ENCODE measurements at places on chromosomes 5 and 9.

DNA sequence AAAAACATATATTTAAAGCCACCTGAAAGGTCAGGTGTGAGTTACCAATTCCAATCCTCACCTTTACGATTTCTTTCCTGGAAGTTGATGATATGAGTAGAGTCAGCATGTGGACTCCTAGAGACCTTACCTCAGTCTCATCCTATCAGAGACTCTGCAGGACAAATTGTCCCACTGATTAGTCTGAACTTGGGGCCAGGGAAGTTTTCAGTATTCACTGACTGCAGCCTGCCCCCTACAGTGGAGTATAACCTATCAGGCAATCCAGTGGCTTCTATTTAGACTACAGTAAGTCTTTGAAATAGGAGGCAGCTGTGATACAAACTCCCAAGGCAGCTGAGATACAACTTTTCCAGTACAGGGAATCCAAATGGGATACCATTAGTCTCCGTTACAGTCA is 449.4 kb upstream of the CDH10 start:
- DNase-seq: no peak

- DNase-seq: peak; percentile 33
These were observed 31.0 kb upstream of the NR3C1 start for GRCh38 chr5:143434261-143435209.

DNA sequence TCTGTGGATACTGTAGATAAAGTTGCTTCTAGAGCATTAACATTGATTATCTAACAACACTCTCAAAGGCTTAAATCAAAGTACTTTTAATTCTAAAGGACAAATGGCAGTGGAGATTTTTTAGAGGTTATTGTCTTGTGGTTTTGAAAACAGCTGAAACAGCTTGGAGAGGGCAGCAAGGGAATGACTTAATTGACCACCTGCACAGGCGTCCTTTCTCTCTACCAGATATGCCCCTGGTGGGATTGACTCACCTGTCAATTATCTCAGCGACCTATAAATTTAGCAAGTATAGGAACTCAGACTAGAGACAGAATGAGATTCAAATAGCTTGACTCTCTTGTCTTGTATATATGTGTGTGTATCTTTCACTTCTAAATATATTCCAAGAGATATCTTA is 13.5 kb downstream of the ARL14EPL start:
- no peak for DNase-seq

DNA sequence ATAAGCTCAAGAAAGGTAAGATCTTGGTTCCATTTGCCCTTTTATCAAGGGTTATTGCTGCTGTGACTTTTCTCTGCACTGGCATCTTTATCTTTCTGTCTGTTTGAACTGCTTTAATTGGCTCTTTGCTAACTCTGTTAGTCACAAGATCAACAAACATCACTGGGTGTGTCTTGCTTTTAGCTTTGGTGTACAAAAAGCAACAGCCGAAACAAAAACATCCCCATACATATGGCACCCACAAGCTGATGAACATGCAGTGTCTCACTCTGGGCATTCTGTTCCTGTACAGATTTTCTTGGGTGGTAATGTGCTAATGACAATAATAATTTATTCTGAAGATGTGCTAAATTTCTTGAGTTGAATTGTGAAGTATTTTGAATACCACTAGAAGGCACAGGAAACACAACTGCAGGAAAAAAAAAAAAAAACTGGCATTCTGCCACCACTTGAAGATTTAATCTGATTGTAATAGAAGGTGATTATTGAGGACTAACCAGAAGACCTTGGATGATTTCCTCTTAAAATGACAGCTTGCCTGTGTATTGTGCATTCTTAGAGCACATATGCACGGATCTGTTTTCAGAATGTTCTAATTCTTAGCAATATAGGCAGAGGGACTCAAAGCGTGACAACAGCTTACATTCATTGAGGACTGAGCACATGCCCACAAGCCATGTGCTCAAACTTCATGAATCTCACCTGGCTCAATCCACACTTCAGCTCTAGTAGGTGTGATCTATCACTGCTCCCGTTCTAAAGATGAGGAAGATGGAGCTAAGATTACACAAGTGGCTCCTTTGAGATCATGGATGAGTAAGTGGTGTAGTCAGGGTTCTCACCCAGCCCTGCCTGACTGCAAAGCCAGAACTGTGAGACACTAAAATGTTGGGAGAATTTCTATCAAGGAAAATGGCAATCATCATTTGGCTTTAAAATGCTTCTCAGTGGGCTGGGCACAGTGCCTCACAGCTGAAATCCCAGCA is 96.4 kb downstream of the EBF1 start:
- DNase-seq: no peak

- DNase-seq: no peak
These were observed 377.6 kb downstream of the DNAH5 start for GRCh38 chr5:13566871-13567339.

GRCh38 chr9:70444904-70445303 is 30.4 kb upstream of the KLF9 start:
- DNase-seq: no peak

- no peak for DNase-seq
These were observed 4.8 kb downstream of the TPM2 start for GRCh38 chr9:35684921-35685320.

DNA sequence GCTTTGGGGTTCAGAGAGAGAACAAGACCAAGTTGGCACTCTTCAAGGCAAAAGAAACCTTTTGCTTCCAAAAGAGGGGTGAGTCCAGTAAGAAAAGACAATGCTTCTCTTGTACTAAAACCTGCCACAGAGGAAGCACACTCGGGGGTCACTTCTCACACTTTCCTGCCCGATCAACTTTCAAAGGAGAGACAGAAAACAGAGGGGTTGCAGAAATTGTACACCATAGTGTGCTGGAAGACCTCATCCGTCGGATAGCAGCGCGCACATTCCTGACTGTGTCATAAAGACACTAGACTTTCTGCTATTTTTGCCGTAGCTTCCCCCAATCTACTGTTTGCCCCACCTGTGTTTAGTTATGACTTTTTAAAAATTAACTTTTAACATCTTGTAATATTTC is 66.9 kb downstream of the OR2K2 start:
- DNase-seq: no peak

- no peak for DNase-seq
These were observed 145.9 kb downstream of the GABRB2 start for GRCh38 chr5:161400583-161400982.

DNA sequence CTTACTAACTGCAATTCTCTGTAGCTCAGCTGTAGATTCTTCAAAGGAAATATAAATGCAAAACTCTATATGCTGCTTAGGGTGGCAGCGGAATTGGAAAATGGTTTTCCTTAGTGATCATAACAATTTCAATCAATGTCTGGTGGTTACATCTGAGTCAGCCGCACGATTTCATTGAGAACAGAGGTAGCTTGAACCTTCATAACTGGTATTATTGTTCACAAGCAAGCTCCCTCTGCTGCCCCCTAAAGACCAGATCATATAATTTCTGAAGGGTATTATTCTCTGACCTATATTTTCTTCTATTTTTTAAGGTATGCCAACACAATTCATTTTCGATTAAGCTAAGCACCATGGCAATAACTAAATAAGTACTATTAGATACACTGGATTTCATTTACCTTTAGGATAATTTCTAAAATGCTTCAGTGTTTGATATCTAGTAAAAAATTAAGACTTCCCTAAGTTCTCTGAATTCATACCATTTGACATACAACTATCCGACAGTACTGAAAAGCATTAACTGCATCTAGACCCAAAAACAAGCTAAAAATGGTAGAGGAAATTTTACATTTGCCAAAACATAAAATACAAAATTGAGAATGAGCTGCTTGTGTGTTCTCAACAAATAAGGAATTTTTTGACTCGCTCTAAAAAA is 181.1 kb upstream of the SPEF2 start:
- no peak for DNase-seq

- DNase-seq: no peak
These were observed 1048.1 kb upstream of the ACO1 start for GRCh38 chr9:31336386-31336785.

DNA sequence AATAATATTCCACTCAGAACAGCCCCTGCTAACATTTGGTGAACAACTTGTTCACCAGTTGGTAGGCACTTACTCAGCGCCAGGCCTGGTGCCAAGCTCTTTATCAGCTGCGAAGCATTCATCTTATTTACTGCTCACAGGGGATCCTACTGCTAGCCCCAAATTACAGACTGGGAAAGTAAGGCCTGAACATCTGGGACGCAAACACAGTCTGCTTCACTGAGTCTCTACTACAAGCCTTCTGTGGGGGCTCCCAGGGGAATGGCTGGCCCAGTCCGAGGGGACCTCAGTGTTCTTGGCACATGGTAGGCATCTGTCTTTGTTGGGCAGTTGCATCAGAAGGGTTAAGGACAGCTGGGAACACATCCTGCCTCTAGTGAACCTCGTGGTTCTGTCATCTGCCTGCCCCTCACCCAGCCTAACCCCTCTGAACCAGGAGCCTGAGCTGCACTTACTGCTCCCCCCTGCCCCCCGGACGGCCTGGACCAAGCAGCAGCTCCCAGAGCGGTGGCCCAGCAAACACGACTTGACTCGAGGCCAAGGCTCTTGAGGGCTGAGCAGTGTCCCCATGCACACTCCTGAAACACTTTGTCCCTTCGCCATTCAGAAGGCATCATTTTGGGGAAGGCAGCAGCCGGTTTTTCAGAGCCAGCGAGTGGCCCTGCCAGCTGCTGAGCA is at the start of gene PHYHD1:
Gene PHYHD1 (plus strand): TSS at position 602 of the 678 bp plus-strand sequence. CDS start 1,342 bp downstream, outside the sequence.
- DNase-seq: no peak

GRCh38 chr5:32642276-32643002 is 57.1 kb downstream of the SUB1 start:
- no peak for DNase-seq

DNA sequence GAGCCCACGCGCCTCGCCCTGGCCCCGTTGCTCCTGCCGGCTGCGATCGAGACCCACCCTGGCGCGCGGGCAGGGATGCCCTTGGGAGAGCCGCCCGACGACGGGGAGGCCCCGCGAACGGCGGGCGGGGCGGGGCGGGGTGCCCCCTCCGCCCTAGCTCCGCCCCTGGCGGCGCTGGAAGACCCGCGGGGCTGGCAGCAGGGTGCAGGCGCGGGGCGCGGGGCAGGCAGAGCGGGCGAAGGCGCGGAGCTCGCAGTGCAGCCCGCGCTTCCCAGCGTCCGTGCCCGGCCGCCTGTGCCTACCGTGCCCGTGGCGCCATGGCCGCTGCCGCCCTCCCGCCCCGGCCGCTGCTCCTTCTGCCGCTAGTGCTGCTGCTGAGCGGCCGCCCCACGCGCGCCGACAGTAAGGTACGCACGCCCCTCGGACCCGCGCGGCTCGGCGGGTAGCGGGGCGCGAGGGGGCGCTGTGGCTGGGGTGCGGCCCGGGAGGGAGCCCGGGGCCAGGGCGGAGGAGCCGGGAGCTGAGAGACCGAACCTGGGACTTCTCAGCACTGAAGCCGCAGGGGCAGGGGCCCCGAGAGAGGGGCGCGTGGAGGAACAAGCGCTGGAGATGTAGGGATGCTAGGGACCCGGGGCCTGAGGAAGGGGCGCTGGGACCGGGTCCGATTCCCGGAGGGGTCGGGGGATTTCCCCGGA is at the start of gene OLFML2A:
Gene OLFML2A (plus strand): TSS at position 180 of the 695 bp plus-strand sequence. CDS start 138 bp downstream, at position 318.
- DNase-seq: no peak

DNA sequence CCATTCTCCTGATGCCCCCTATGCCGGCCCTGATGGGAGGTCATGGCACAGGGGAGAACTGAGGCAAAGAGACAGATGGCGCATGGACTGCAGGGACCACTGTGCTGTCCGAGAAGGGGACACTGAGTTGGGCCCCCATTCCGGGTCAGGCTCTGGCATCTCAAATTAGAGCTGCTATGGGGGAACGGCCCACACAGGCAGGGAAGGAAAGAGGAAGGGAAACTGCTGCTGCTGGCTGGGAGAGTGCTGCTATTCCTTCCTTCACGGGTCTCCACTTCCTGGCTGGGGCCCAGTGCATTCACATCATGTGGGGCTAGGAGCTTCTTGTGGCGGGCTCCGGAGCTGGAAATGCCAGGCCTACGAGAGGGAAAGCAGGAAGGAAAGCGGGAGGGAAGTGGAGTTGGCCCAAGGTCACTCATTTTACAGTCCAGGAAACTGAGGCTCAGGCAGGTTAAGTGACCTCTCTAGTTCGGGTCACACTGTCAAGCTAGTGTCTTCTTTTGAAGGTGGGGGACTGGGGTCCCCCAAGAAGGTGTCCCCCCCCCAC is 1.3 kb upstream of the CARD19 start:
- no peak for DNase-seq

DNA sequence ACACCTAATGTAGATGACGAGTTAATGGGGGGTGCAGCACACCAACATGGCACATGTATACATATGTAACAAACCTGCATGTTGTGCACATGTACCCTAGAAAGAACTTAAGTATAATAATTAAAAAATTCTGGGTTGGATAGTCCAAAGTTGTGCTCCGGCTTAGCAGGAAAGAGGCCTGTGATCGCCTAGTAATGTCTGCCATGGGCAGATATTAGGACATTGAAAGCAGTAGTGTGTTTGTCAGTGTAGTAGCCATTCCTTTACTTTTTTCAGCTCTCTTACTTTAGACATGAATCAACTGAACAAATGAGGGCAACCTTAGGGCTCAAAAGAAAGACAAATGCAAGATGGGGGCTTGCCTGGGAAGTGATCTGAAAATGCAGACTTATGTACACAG is 58.9 kb downstream of the PPARGC1B start:
- no peak for DNase-seq

- no peak for DNase-seq
These were observed 300.7 kb upstream of the IRX4 start for GRCh38 chr5:2183154-2184025.

- no peak for DNase-seq
These were observed 174.0 kb downstream of the MAPKAP1 start for GRCh38 chr9:125532812-125533594.

GRCh38 chr5:135135530-135136226 is 101.7 kb upstream of the PITX1 start:
- DNase-seq: no peak

DNA sequence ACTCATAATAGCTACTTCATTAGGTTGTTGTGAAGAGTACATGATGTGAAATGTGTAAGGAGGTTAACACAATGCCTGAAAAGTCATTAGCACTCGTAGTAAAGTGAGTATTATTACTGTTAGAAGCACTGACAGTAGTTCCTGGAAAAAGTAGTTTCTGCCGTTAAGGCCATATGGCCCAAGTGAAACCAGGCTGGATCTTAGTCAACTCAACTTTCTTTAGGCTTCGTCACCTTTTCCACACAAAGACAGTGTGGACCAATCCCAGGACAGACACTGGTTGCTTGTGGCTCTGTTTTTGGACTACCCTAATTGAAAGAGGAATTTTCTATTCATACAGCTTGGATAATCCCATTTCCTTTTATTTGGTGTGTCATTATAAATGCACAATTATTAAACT is 29.4 kb upstream of the CKMT2 start:
- DNase-seq: no peak

- DNase-seq: no peak
These were observed 9.8 kb downstream of the NTNG2 start for GRCh38 chr9:132171702-132172101.

- no peak for DNase-seq
These were observed 8.8 kb upstream of the BRD3 start for GRCh38 chr9:134076644-134077043.

DNA sequence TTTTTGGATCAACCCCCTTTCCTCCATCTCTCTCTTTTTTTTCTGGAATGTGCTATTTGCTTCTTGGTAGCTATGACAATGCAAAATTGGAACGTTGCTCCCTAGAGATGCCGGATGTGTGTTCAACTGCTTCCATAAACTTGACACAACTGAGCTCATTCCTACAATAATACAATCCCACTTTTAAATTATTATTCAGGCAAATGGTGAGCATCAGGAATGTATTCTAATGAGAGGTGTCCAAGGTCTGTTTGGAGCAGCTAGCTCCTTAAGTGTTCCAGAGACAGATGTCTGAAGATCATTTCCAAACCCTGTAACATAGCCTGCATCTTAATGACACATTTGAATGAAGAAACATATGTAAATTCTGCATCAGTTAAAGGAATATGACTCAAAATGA is 518.4 kb downstream of the TAF11L14 start:
- DNase-seq: no peak

- no peak for DNase-seq
These were observed 10.0 kb downstream of the DDX4 start for GRCh38 chr5:55747778-55748318.

All from activated T-cell treated with anti-CD3 and anti-CD28 coated beads for 24 hours (primary cell).